ENCODE measurements at places on chromosomes 1 and 21. TPM values are rescaled to one million over a fixed set of nuclear protein-coding genes. Genes with fewer than 3 reads are reported as not detected.

GPR61 gene
- polyA plus RNA-seq, result not detected

PRUNE1 gene
- 22.8 TPM for polyA plus RNA-seq

DNA sequence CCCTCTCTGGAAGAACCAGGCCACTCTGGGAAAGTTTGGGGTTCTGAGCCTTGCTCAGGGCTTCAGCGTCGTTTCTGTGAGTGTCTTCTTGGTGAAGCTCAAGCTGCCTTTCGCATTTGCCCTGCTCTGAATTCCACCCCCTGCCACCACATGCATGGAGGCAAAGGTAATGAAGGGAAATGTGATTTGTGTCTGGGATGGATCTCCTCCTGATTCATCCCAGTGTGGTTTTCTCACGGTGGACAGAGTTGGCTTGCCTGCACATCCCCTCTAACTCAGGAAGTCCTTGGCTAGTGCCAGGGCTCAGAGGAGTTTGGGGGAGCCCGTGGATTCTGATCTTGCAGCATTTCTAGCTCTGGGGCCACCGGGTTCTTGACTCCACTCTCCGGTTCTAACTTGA is 173.6 kb upstream of the RAB4A start:
- H3K36me3 ChIP-seq, result no peaks in the 10 kb centered on the region
- H3K27me3 ChIP-seq, result no peaks in the 10 kb centered on the region
- no peak overlapping the region for H3K4me3 ChIP-seq
- no peak overlapping the region for H3K27ac ChIP-seq
- no peak for DNase-seq
- H3K4me1 ChIP-seq, result no peaks in the 10 kb centered on the region

- no peaks in the 10 kb centered on the region for H3K36me3 ChIP-seq
- DNase-seq, result no peak
- peaks cover 85% of the 10 kb centered on the region for H3K27me3 ChIP-seq
- peaks cover 59% of the 10 kb centered on the region for H3K4me1 ChIP-seq
- H3K4me3 ChIP-seq, result no peak overlapping the region
These were observed 5.1 kb upstream of the OLIG2 start for GRCh38 chr21:33020558-33021100.

DNA sequence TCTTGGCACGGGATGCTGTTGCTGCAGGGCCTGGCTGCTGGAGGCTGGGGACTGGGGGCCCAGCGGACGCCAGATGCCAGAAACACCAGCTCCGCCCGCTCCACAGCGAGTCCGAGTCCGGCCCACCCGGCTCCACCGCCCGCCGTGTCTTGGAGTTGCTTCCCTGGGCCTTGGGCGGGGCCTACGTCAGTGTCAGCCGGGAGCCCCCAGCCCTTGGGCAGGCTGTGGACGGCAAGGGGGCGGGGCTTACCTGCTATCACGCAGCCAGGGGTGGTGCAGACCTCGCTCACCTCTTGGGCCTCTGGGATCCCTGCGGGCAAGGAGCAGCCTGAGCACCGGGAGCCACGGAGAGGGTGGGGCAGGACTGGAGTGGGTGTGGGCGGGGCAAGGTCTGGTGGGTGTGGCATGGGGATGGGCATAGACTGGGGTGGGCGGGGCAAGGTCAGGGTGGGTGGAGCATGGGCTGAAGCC is 21.8 kb downstream of the MMEL1 start:
- H3K27ac ChIP-seq, result no peak overlapping the region
- H3K36me3 ChIP-seq, result no peaks in the 10 kb centered on the region
- H3K4me3 ChIP-seq, result peak overlapping the region; percentile 48
- H3K27me3 ChIP-seq, result no peaks in the 10 kb centered on the region

- no peaks in the 10 kb centered on the region for H3K27me3 ChIP-seq
- H3K4me3 ChIP-seq, result no peak overlapping the region
- no peaks in the 10 kb centered on the region for H3K36me3 ChIP-seq
- H3K27ac ChIP-seq, result no peak overlapping the region
- H3K4me1 ChIP-seq, result peaks cover 26% of the 10 kb centered on the region
These were observed 55.9 kb upstream of the ATP5PO start for GRCh38 chr21:33971492-33972013.

- H3K4me3 ChIP-seq, result peak within 1 kb of the TSS; percentile 91
- peak within 1 kb of the TSS; percentile 85 for H3K27ac ChIP-seq
- H3K27me3 ChIP-seq, result no peaks in the 10 kb centered on the region
- no peaks in the 10 kb centered on the region for H3K36me3 ChIP-seq
These were observed at the start of gene B3GALNT2 for GRCh38 chr1:235504122-235504493. TSS of gene B3GALNT2 (minus strand) at chr1:235504452. CDS start at chr1:235504252, 200 bp downstream.

DNA sequence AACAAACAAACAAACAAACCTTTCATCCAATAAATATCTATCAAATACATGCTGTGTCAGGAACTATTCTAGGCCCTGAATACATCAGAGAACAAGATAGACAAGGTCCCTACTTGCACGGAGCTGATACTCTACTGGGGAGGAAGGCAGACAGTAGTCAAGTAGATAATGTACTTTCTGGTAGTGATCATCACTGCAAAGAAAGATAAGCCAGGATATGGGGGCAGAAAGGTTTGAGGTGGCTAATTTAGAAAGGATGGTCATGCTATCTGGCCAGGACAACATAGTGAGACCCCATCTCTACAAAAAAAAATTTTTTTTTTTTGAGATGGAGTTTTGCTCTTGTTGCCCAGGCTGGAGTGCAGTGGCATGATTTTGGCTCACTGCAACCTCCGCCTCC is 9.3 kb upstream of the MEX3A start:
- H3K4me3 ChIP-seq, result no peak overlapping the region
- H3K27me3 ChIP-seq, result peaks cover 62% of the 10 kb centered on the region
- DNase-seq, result no peak
- no peaks in the 10 kb centered on the region for H3K36me3 ChIP-seq
- H3K4me1 ChIP-seq, result peaks cover 25% of the 10 kb centered on the region

LORICRIN gene
- polyA plus RNA-seq, result not detected

MFAP2 gene
- not detected for polyA plus RNA-seq

ETV3L gene
- 0.45 TPM for polyA plus RNA-seq

DNA sequence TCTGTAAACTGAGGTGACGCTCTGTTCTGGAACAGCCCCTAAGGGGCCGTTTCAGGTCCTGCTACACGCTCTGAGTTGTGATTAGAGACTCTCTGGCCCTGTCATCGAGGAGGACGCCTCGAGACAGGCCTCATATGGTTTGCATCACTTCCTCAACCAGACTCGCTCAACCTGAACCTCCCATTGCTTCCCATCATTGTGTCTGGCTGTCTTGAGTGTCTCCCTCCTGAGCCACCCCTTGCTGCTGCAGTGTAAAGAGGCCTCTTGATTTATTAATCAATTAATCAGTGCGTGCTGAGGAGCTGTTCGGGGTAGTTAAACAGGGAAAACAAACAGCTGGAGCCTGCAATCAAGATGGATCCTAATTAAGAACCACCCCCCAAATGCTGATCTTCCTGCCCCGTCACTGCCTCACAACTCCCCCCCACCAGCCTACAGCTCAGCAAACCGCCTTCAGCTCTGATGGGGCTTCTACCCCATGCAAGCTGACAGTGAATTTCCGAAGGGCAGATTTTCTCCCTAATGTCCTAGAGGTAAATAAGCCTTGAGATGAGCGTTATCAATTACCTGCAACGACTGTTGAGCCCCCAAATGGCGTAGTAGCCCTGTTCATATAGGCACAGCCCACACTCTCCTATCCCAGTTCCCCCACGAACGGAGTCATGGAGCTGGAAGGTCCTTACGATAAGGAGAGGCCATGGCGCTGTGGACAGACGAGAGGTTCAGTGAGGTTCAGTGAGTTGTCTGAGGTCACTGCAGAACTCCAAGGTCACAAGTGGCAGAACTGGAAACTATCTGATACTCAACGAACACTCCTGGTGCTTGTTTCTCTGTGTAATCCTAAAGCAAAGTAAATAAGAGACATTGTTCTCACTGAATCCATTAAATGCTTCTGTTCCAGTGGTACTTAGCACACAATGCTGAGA is 210.6 kb downstream of the KIF26B start:
- H3K4me1 ChIP-seq, result no peaks in the 10 kb centered on the region
- H3K27me3 ChIP-seq, result no peaks in the 10 kb centered on the region
- no peak overlapping the region for H3K27ac ChIP-seq
- no peaks in the 10 kb centered on the region for H3K36me3 ChIP-seq
- no peak overlapping the region for H3K4me3 ChIP-seq

GRCh38 chr21:46598581-46599572 is 6.0 kb downstream of the S100B start:
- no peak overlapping the region for H3K27ac ChIP-seq
- H3K27me3 ChIP-seq, result no peaks in the 10 kb centered on the region
- no peaks in the 10 kb centered on the region for H3K36me3 ChIP-seq
- H3K4me3 ChIP-seq, result no peak overlapping the region

- no peak overlapping the region for H3K27ac ChIP-seq
- H3K27me3 ChIP-seq, result no peaks in the 10 kb centered on the region
- H3K4me3 ChIP-seq, result no peak overlapping the region
- no peaks in the 10 kb centered on the region for H3K36me3 ChIP-seq
These were observed 70.4 kb downstream of the CHRM3 start for GRCh38 chr1:239456788-239457187.

LRRC39 gene
- not detected for polyA plus RNA-seq

OR2T33 gene
- polyA plus RNA-seq, result not detected

GRCh38 chr1:35488336-35488735 is 68.9 kb downstream of the KIAA0319L start:
- no peak for DNase-seq
- H3K27me3 ChIP-seq, result no peaks in the 10 kb centered on the region
- H3K27ac ChIP-seq, result peak overlapping the region; percentile 62

DNA sequence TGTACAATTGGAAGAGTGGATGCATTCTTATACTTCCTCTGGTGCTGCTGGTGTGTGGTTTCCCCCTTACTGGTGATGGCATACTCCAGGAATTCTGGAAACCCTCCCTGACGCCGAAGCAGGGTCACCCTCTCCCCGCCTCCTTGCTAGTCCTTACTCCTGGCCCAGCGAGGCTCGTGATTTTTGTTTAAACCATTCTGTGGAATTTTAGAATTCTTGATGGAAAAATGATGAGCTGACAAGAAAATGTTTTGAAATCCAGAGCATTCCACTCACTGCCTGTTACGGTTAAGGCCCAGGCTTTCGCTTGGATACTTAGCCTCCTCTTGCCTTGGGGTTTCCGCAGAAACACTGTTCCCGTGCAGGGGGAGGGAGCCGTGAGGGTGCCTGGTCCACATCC is 41.1 kb downstream of the IL6R start:
- peaks cover 95% of the 10 kb centered on the region for H3K36me3 ChIP-seq
- H3K27me3 ChIP-seq, result no peaks in the 10 kb centered on the region
- no peak overlapping the region for H3K4me3 ChIP-seq
- H3K4me1 ChIP-seq, result peaks cover 4% of the 10 kb centered on the region
- no peak overlapping the region for H3K27ac ChIP-seq
- DNase-seq, result no peak

DNA sequence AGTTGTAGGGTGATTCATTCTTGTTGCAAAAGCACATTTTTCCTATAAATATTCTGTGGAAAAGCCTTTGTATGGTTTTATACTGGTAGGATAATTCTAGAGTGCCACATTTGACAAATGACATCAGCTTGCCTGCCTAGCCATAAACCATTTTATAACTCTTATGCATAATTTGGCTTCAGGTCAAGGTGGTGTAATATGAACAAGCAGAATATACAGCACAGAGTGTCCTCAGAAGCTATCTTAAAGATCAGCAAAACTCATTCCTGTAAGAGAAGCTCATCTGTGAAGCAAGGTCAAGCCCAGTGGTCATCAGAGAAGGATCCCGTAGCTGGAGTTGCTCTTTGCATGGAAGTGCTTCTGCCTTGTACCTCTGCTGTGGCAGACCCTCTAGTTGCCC is 24.0 kb upstream of the C1orf21 start:
- no peaks in the 10 kb centered on the region for H3K36me3 ChIP-seq
- no peak for DNase-seq
- no peak overlapping the region for H3K4me3 ChIP-seq
- no peaks in the 10 kb centered on the region for H3K4me1 ChIP-seq
- H3K27ac ChIP-seq, result no peak overlapping the region
- H3K27me3 ChIP-seq, result no peaks in the 10 kb centered on the region

- no peaks in the 10 kb centered on the region for H3K27me3 ChIP-seq
- no peaks in the 10 kb centered on the region for H3K36me3 ChIP-seq
These were observed 170.5 kb upstream of the CAMK1G start for GRCh38 chr1:209413062-209413461.

CD1D gene
- 125 TPM for polyA plus RNA-seq

DNA sequence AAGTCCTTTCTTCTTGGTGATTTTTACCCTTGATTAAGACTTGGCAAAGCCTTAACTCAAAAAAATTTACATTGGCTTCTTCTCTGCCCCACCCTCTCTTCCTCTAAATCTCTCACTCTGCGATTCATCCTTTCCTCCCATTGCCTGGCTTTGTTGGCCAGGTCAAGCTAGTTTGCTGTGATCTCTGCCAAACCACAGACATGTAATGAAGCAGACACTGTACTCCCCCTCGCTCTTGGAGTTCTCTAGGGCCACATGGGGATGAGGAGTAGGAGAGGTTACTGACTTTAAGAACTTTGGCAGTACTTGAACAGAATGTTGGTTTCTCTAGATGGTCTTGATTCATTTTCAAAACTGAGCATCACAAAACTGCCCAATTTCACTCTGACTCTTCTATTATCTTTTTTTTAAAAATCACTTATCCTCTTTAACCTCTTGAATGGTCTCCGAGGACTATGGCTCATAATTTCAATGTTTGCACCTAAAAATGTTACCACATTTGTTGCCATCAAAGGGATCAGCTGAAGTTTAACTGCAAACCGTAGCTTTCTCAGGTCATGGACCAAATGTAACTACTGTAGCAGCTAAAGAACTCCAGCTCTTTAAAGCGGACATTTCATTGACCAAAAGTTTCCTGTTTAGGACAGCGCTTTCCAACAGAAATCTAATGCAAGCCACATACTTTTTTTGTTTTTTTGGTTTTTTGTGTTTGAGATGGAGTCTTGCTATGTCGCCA is 62.7 kb upstream of the IPO9 start:
- no peak overlapping the region for H3K4me3 ChIP-seq
- no peak for DNase-seq
- H3K27me3 ChIP-seq, result no peaks in the 10 kb centered on the region

DENND1B gene
- polyA plus RNA-seq, result 8.2 TPM

GRCh38 chr1:33152685-33153432 is 29.0 kb downstream of the TRIM62 start:
- H3K27ac ChIP-seq, result no peak overlapping the region
- H3K4me1 ChIP-seq, result no peaks in the 10 kb centered on the region
- DNase-seq, result no peak
- H3K36me3 ChIP-seq, result peaks cover 32% of the 10 kb centered on the region

TMEM222 gene
- 23.2 TPM for polyA plus RNA-seq

DNA sequence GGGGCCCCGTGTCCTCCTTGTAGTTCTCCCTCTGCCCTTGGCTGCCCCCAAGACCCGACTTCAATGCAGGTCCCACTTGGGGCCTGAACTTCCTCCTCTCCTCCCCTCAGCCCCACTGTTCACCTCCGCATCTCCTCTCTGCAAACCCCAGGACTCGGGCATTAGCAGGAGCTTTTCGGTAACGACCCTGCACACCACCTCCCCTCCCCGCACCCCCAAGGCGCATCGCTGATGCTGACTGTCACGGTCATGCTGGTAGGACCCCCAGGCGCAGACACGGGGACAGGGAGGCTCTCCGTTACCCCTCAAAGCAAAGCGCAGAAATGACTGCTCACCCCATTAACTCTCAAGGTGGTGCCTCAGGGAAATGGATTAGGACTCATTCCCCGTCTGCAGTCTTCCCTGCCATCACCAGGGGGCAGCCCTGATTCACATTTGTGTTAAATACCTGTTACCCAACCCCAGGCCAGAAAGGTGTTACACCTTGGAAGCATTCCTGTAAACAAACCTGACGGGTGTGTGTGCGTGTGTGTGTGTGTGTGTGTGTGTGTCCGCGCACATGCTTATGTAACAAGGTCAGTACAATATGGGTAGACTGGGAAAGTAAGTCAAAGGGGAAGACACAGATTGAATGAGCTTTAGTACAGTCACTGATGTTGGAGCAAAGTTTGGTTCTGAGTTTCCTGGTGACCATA is 6.4 kb upstream of the GUCA2B start:
- H3K27ac ChIP-seq, result no peak overlapping the region
- peaks cover 6% of the 10 kb centered on the region for H3K4me1 ChIP-seq
- H3K27me3 ChIP-seq, result no peaks in the 10 kb centered on the region
- no peak overlapping the region for H3K4me3 ChIP-seq
- no peaks in the 10 kb centered on the region for H3K36me3 ChIP-seq
